ENCODE measurements at places on chromosomes 4 and X. TPM values are rescaled to one million over a fixed set of nuclear protein-coding genes. Genes with fewer than 3 reads are reported as not detected.

FGFBP2 gene
- not detected for total RNA-seq

DUSP21 gene
- total RNA-seq, result not detected

RGN gene
- total RNA-seq, result not detected

MND1 gene
- total RNA-seq, result 14.4 TPM

ATP10D gene
- total RNA-seq, result 2.6 TPM

ARMCX4 gene
- 0.44 TPM for total RNA-seq

SMS gene
- 211 TPM for total RNA-seq

RIPPLY1 gene
- total RNA-seq, result 0.08 TPM

MAGEB16 gene
- total RNA-seq, result not detected

MAGED4 gene
- total RNA-seq, result 7.2 TPM

GAGE12H gene
- not detected for total RNA-seq

PDLIM3 gene
- total RNA-seq, result 0.10 TPM

DCAF12L1 gene
- total RNA-seq, result not detected

CXCL10 gene
- 0.17 TPM for total RNA-seq

ARHGAP10 gene
- 16.7 TPM for total RNA-seq

PDZD4 gene
- 3.2 TPM for total RNA-seq

SMIM20 gene
- 27.1 TPM for total RNA-seq

PHOX2B gene
- total RNA-seq, result not detected

MSL3 gene
- 21.9 TPM for total RNA-seq

SFRP2 gene
- total RNA-seq, result not detected

SULT1E1 gene
- total RNA-seq, result not detected

STK26 gene
- 9.6 TPM for total RNA-seq

SERPINA7 gene
- total RNA-seq, result not detected

DLG3 gene
- 2.0 TPM for total RNA-seq

SPARCL1 gene
- total RNA-seq, result not detected
